Lower leg skin (tissue), 4 donors: ENCODE measurements at places on chromosomes 1 and 21. TPM values are rescaled to one million over a fixed set of nuclear protein-coding genes. Genes with fewer than 3 reads are reported as not detected.
A peak's percentile ranks its signal among the peaks of the same experiment; 100 is the strongest.

DNA sequence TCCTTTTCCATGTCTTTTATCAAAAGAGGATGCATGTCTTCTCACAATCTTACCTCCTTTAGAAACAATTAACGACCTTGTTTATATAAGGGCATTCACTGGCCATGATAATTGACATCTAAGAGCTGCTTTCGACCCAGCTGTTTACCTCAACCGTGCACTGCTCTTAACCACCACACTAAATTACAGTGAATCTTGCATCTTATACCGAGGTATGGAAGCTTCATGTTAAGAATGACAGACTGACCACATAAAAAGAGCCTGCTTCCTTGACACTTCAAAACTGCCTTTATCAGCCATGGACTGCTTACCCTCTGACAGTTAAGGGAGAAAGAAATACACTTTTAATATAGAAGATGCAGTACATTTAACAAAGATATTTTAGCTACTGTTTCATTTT, 301.7 kb upstream of the LYPLAL1 start:
- no peak for DNase-seq

GRCh38 chr1:84298328-84298683, 3.2 kb upstream of the SAMD13 start:
- DNase-seq = peak; percentile 90

- no peak for DNase-seq
These were observed 39.4 kb downstream of the OR10Z1 start for GRCh38 chr1:158644449-158644848.

DNA sequence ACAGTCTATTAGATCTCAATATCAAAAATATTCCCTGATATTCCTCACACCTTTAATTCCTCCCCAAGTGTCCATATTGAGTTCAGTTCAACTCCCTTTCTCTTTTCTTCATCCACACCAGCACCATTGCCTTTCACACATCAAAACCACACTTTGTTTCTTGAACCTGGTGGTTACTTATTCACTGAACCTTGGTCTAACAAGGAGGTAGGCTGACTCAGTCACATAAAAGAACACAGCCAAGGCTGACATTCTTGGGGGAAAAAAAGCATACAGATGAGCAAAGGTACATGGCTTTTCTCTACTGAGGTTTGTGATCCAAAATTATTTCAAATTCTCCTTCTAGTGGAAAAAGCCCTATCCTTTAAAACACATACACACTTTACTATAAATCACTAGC, 131.7 kb upstream of the USH2A start:
- no peak for DNase-seq

DNA sequence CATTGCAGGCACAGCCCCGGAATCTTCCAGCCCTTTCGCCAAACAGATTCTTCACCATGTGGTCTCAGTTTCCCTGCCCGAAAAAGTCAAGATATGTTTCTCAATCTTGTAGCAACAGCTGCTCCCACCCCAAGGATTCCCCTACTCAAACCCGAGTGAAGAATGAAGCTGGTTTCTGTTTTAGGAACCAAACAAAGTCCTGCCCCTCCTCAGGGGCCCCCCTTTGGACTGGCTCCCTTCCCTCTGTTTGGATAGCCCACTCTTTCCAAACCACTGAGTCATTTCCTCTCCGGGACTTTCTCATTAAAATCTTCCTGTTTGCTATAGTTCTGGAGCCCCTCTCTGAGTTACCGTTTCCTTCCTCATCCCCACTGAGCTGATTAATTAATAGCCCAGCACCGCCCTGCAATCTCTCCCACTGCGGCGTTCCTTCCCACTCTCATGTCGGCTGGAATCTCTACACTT, 100.9 kb downstream of the TSEN15 start:
- DNase-seq = peak; percentile 86

GRCh38 chr1:32702599-32703478, at the start of gene SYNC:
TSS of gene SYNC (minus strand) at chr1:32702770. CDS start at chr1:32702660, 110 bp downstream.
- peak; percentile 52 for DNase-seq

DNA sequence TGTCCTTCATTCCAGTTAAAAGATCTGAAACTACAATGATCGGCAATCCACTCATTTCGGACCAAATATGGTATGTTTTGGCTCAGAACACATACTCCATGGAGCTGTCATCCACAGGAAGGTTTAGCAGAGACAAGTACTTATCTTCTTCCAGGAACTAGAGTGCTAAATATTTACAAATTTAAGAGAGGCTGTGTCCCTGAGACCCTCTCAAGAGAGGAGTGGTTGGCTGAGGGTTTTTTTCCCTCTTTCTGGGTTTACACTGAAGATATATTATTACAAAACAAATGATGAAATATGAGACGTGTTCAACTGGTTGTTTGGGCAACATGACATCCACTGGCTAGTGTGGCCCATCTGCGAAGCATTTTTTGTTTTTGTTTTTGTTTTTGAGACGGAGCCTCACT, 25.9 kb upstream of the NID1 start:
- no peak for DNase-seq

DNA sequence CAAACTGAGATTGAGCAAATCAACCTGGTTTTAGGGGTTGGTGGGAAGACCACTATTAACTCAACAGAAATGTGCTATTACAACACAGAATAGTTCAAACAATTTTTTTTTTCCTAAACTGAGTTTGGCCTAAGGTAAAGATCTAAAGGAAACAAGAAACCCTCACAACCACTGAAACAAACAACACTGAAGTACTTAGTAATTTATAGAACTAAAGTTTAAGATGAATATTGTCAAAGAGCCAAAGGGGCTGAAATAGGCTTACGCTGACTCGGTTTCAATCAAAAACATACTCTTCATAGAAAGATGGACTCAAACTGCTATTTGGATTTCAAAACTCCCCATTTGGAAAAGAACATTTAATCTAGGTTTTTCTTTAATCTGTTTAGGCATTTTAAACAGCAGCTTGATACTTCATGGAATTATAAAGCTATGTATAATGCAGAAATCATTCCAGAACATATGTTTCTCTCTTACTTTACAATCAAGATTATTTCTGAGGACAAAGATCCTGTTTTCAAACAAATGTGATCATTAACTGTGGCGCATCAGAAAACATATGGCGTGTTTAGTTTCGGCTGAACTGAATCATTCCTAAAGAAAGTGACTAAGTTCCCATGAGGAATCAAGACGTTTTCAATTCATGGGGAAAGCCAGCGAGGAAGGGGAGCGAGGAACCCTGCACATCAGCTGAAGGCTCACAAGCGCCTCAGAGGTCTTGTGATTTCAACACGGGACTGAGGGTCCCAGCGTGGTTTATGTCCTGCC, 62.7 kb downstream of the SYT6 start:
- DNase-seq = no peak

The ELAVL4 gene
- 0.42 TPM for total RNA-seq

DNA sequence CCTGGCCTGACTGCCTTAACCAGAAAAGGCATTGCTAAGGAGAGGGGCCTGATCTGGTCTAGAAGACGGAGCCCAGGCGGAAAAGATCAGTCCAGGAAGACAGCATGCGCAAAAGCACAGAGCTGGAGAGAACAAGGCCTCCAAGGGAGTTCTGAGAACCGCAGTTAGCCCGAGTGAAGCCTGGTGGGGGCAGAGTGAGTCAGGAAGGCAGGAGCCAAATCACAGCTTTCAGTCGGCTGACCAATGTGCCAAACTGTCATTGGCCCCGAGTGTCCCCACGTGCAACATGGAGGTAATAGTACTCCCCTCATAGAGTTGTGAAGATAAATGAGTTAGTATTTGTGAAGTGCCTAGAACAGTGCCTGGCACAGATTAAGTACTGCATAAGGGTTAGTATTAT, 1.2 kb upstream of the TSPAN2 start:
- DNase-seq = no peak

DNA sequence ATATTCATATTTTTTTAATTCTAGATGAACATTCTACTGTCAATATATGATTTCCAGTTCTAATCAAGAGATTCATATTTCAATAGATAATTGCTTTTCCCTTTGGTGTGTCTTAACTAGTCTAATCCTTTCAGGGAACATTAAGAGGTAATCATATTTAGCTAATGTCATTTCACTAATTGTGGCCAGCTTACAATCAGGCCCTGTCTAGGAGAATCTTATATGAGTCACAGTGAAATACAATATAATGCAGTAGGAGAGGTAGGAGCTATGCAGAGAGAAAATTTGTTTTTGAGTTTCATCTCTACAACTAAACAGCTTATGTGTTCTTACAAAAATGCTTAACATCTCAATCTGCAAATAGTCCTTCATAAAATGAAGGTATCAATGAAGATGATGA, 85.9 kb downstream of the DPYD start:
- no peak for DNase-seq

DNA sequence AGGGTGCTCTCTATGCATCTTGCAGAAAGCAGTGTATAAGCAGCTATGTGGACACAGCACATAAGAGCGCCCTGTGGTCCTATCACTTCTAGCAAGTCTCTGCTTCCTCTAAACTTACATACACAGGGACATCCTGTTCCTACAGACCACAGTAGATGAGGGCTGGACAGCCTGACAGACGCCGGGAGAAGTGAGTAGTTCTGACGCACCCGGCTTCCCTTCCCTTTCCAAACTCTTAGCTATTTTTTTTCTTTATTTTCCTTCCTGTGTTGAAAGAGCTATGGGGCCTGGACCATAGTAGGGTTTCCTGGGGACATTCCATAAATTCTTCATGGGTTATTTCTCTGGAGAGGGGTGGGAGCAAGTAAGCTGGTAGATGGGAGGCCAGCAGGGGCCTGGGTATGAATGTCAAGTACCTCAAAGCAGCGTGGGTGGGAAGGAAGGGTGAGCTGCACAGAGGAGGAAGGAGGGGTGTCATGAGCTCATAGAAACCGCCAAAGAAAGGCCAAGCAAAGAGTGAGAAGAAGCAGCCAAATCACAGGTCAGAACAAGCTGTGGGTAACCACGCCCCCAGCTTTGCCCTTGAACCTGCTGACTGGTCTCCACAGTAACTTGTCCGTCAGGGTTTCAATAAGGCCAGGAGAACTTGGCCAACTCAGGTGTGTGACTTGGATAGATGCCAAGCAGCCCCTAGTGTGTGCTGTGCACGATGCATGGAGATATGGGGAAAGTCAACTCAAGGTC, 36.6 kb downstream of the PLXNA2 start:
- DNase-seq = peak; percentile 64

- no peak for DNase-seq
These were observed 97.6 kb upstream of the MAGI3 start for GRCh38 chr1:113292603-113293255.

DNA sequence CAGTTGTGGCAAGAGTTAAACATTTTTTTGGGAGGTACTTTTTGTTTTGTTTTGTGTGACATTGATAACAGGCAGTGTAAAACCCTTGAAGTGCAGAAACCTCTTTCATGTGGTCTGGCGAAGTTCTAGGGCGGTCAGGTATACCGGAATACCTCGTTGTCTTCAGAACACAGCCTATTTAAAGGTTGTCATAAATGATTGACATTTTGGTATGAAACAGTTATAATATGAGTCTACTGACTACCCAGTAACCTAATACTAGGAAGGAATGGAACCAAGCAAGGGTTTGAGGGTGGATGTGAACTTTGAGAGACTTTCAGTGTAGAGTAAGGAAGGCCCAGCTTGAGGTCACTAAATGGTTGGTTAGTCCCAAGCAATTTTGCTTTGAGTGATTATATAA, 40.5 kb downstream of the PATJ start:
- no peak for DNase-seq

GRCh38 chr1:102032534-102032933, 35.8 kb upstream of the OLFM3 start:
- DNase-seq = no peak

DNA sequence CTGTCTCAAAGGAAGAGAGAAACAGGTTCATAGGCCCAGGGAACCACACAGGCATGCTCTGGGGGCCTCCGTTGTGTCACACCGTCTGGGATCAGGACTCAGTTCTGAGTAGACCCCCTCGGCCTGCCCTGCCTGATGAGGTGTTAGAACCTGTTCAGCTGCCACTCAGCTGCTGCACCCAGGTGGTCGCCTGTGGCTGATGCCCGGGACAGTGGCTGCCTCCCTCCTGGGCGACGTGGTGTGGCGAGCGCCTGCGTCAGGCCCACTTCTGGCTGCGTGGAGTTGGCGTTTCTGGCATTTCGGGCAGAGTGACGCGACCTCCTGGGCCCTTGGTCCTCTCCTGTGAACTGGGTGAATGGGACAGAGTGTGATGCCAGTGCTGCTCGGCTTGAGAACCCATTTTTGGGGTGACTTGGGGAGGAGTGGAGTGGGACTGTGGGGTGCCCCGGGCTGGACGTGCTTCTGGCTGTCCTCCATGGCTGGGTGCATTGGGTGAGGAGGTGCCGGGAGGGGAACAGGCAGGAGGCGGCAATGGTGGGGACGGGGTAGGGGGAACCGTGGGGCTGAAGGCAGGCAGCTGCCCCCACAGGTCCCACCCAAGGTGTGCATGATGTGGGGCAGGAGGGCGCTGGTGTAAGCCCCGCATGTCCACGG, 10.8 kb downstream of the CFAP410 start:
- no peak for DNase-seq

DNA sequence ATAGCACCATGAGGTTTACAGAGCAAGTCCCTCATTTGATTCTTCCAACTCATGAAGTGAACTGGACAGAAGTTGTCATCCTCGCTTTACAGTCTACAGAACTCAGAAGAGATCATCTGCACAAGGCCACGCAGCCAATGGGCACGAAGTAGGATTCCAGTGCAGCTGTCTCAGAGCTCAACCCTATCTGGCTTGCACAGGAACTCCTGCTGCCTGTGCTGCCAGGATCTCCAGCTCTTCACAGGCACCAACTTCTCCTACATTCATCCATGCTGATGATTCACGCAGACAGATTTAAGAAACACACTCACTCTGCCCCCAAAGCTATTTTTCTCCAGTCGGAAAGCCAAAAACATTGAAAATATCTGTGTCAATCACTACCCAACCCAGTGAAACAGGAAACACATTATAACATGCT, 157.0 kb downstream of the RERE start:
- peak; percentile 40 for DNase-seq

DNA sequence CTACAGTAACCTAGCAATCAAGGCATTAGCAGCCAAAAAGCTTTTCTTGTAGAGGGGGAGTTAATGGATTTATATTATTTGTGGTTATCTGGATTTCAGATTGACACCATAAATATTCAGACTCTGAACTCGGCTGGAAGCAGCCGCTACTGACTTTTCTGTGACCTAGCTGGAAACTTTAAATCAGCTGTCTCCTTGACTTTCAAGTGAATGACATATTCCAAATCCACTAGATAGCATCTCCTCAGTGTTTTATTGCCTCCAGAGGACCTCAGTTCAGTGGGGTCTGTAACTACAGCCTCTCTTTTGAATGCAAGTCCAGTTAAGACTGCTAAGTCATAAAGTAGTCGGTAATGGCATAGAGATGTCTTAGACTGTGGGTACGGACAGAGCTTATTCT, 448.5 kb downstream of the NUF2 start:
- DNase-seq = no peak

- no peak for DNase-seq
These were observed 39.6 kb upstream of the DOCK7 start for GRCh38 chr1:62727656-62728407.
